ENCODE measurements at places on chromosomes 16 and 17.

DNA sequence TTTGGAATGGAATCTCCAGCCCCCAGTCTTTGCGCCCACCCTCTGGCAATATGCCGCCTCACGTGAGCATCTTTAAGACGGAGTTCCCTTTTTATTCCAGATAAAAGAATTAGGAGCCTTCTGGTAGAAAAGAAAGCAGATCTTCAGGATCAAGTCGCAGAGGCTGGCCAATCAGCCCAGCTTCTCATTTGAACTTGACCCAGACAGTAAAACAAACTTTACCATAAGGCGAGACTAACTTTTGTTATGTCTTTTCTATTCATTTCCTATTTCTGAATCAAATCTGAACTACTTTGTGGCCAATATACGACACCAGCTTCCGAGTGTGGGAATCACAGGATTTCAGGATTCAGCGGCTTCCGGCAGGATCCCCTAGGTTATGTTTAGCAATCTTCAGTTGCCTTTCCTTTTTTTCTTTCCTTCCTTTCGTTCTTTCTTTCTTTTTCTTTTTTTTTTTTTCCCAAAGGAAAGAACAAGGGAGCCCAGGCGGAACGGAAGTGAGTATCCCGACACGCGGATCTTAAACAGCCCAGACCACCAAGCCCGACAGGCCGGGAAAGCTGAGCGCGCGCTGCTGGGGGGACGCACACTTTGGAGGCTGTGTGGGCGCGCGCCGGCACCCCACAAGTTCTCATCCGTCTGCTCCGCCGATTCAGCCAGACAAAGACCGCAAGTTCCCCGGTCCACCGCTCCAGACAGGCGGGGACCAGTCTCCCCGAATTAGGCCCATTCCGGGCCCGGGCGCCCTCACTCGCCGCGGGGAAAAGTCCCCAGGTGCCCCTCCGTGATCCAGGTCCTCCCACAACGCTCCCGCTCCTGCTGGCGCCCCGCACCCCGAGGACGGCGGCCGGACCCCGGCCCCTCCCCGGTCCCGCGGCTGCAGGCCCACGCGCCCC is 633 bp downstream of the TBC1D16 start:
- peak; percentile 30 for DNase-seq

DNA sequence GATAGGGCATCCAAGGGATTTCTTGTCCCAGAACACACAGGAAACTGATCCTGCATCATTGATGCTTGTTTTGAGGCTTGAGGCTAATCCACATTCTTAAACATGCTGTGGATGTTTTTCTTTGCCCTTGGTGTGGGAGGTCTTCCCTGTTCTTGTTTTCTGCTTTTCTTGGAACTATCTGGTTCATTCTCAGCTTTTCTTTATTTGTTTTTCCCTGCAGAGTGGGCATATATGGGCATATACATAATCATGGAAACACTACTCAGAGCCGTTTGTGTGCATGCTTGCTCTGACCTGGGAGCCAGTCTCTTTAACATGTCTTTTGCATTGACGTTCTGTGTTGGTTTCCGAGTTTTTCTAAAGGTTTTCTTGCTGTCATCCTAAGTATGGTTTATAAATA is 300.0 kb downstream of the SNX29 start:
- no peak for DNase-seq

DNA sequence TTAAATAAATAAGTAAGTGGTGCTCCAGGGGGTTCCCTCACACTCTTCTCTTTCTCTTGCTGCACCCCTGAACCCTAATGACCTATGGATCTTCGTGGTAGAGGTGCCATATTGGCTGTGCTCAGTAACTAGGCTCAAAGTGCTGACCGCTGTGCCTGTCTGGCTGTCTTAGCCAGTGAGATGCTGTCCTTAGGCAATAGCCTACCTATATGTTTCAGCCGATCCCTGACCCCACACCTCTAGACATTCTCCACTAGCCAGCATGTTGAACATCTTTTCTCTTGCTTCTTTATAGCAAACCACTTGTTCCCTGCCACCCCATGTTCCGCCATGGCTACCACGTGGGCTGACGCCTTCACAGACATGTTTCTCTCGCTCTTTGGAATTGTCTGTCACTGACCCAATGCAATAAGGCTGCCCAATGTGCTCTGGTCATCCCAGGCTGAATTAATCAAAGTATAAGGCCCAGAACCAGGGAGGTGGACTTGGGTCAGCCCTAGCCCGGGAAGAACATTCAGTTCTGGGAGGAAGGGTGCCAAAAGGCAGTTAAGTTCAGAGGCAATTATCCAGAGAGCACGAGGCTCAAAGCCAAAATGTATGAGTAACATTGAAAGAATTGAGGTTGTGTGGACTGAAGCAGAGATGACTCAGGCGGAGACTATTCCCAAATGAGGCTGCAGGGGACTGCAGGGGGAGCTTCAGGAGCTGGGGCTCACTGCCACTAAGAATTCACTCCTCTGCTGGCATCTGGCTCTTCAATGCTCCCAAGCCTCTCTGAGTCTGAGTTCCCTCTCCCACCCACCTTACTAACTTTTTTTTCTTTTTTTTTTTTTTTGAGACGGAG is 28.7 kb upstream of the TNRC6A start:
- no peak for DNase-seq

GRCh38 chr17:34865716-34866115 is 95.5 kb downstream of the CCT6B start:
- DNase-seq, result no peak

- DNase-seq, result no peak
These were observed 243.9 kb downstream of the CDH8 start for GRCh38 chr16:61792194-61792909.

- DNase-seq, result no peak
These were observed 824 bp upstream of the FBXL16 start for GRCh38 chr16:706189-707061.

DNA sequence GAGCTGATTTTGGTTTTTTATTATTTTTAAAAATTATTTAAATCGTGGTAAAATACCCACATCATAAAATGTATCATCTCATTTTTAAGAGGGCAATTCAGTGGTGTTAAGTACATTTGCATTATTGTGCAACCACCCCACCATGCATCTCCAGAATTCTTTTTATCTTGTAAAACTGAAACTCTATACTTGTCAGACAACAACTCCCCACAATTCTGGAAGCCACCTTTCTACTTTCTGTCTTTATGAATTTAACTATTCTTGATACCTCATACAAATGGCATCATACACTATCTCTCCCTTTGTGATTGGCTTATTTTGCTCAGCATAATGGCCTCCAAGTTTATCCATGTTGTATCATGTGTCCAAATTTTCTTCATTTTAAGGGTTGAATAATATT is 97.9 kb downstream of the HS3ST3B1 start:
- no peak for DNase-seq

DNA sequence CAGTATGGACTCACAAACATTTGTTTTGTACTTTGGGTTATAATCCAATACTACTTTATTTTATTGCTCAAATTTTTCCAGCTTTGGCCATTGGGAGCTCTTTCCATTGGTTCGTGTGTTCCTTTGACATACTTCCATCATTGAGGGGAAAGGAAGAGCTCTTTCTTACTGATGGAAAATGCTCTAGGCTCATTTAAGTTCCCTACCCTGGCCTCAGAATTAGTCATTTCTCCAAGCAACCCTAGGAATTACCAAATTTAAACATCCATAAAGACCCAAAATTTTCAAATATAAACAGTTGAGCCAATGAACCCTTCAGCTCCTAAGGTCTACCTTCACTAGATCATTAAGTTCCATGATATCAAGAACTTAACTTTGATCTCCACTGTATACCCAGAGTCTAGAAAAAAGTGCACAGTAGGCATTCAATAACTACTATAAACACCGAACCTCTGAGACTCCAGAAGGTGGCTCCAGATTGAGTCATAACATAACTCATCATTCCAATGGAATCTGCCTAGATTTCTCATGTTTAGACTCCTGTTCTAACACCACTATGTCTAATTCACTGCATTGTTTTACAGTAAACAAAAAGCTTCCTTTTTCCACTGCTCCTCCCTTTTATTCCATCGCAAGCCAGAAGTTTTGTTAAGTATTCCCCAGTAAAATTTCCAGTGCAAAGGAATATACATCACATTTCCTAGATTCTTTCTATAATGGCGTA is 39.0 kb downstream of the SMURF2 start:
- DNase-seq, result no peak

Measured in stimulated activated CD4-positive, alpha-beta T cell treated with anti-CD3 and anti-CD28 coated beads, Interleukin-1b, Interleukin-23, amount 100 ng/mL, for 24 hours (primary cell).